ENCODE measurements at places on chromosomes 7 and 10.
A peak's percentile ranks its signal among the peaks of the same experiment; 100 is the strongest.

GRCh38 chr7:133313575-133313974 is 60.7 kb downstream of the EXOC4 start:
- no peak for DNase-seq

- peak; percentile 1 for DNase-seq
Observed at GRCh38 chr10:57338823-57339558, 928.7 kb downstream of the IPMK start.

DNA sequence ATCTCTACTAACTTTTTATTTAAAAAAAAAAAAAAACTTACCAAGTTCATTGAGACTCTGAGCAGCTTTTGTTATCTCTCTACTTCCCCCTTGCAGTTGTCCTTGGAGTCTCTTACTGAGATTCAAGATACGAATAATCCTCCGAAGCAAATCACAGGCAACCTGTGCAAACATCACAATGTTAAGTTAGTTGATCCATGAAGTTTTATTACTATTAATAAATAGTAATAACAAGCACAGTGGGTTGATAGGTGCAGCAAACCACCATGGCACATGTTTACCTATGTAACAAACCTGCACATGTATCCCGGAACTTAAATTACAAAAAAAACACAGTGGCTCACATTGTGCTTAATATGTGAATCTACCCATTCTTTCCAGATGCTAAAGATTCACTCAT is 36.5 kb downstream of the COG5 start:
- no peak for DNase-seq

- DNase-seq: peak; percentile 90
Observed at GRCh38 chr10:120508393-120508792, 51.4 kb downstream of the PLPP4 start.

DNA sequence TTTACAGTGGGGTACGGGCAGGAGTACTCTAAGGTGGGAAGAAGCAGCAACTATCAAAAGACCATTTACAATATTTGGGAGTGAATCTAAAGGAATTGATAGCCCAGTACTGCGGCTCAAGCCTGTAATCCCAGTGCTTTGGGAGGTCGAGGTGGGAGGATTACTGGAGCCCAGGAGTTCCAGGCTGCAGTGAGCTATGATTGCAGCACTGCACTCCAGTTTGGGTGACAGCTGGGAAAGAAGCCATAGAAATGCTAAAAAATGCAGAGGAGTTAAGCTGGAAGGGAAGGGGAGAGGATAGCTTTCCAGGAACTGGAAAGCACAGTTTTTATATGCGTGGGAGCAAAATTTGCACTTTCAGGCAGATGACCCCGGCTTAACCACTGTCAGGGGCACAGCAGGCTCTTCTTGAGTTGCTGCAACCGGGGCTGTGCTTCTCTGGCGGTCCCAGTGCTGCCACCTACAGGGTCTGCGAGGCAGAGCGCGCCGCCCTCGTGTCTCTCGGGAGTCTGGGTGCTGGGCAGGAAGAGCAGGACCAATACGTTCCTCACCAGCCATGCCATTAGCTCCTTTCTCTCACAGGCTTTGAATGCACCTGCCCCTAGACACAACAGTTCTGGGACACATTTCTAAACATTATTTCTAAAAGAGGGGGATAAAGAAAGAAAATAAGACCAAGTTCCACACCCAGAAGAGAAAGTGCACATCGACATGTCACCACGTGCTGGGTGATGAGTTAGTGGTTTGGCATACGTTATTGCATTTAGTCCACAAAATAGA is 10.1 kb upstream of the BMPER start:
- no peak for DNase-seq

DNA sequence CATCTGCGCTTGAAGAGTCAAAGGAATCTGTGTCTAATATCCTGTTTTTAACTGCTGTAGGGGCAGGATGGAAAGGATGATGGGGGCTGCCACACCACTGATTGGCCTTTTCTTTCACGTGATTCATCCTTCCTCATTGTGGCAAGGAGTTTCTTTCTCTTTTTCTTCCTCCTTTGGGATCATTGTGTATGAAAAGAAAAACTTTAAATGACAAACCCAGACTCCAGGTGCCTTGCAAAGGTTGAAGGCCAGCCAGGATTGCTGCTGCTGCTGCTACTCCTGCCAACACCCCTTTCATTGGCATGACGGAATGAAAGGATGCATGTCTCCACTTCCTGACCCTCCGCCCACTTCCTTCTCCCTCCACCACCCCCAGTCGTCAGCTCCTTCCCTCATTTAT is 6.5 kb upstream of the OIT3 start:
- DNase-seq: no peak

GRCh38 chr7:134771889-134772288 is 7.5 kb upstream of the CALD1 start:
- no peak for DNase-seq

DNA sequence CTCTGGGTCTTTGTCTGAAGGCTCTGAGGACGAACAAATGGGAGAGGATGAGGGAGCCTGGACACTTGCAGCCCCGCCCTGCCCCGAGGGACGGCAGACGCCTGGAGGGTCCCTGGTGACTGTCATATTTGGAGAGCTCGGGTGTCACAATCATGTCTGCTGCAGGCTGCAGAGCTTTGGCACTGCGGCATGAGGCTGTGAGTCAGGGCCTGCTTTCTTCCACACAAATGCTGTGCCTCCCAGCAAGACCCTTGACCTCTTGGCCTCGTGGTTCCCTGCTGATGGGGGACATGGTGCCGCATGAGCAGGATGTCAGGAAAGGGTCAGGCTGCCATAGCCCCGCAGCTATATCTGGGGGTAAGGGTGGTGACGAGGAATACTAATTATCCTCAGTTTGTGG is 64.9 kb upstream of the PPIF start:
- no peak for DNase-seq

- DNase-seq: no peak
Observed at GRCh38 chr10:112278871-112279270, 4.3 kb upstream of the TECTB start.

DNA sequence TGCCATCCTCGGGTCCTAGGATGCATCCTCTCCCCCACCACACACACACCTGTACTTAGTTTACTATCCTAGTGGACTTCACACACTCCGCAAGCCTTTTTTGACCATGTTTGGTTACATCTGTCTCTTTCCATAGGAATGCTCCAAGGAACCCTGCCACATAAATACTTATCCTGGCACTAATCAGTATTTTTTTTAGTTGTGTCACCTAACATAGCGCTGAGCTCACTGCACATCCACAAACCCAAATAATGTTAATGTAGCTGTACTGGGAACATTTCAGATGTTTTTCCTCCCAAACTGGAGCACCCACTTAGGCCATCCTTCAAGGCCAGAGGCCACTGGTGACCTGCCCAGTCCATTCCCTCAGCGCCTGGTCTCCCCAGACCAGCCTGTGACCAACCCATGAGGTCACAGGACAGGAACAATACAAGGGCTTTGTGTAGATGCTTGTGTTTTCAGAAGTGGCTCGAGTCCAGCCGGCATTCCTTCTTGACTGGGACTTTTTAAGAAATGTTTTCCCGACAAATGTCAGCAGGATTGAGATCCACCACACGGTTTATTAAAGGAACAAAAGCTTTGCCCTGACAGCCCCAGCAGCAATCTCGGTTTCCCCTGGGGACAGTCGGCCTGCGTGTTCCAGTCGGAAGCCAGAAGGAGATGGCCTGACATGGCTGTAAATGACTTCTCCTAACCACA is 181.4 kb downstream of the JCAD start:
- no peak for DNase-seq

GRCh38 chr10:49184642-49185111 is 3.5 kb downstream of the TMEM273 start:
- no peak for DNase-seq

- DNase-seq: no peak
Observed at GRCh38 chr7:30658479-30659074, 23.7 kb downstream of the CRHR2 start.

- no peak for DNase-seq
Observed at GRCh38 chr7:129273936-129274335, 49.1 kb downstream of the AHCYL2 start.

DNA sequence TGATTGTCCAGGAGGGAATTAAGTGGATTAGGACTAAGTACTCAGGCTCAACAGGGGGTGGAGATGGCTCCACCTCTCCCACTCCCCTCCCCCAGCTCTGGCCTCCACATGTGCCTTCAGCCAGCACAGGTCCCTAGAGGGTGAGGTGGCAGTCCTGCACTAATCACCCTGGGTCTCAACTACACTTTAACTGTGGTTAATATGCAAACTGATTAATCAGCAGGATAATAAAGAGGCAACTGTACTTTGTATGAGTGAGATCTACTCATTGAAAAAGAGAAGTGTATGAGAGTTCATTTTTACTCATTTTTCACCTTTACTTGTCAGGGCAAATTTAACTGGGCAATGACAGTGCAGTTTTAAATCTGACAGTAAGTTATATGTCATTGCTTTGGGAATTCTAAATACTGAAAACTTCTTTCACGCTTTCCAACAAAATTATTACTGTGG is 223.8 kb upstream of the CCDC6 start:
- DNase-seq: no peak

DNA sequence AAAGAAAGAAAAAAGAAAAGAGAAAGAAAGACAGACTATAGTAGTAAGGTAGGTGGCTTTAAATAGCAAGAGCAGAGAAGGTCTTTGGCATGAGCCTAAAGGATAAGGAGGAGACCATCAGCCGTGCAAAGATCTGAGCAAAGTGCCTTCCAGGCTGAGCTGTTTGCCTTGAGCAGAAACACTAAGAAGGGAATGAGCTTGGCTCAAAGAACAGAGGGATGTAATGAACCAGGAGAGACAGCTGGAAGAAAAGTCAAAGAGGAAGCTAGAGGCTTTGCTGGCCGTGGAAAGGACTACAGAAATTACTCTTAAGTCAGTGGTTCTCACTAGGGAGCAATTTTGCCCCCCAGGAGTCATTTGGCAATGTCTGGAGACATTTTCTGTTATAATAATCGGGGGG is 228.6 kb downstream of the FGFR2 start:
- no peak for DNase-seq

DNA sequence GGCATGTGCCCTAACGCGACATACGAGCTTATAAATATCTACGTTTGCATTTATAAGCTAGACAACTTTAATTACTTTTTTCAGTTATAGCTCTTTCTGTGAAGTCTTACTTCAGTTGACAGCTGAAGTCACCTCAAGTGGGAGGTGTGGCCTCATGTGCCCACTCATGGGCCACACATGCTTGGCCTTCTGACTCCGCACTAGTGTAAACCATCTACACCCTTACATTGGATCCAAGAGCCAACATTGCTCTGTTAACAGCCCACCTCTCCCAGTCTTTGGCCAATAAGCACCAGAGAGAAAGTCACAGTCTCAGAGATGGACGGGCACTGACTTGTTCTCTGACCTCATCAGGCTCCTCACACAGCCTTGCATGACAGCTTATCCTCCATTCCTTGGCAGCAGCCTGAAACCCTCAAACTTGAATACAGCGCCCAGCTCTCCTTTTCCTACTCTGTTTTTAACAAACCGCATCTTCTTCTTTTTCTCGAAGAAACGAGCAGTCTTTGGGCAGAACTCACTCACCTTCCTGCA is 70.9 kb upstream of the AMPH start:
- DNase-seq: no peak

DNA sequence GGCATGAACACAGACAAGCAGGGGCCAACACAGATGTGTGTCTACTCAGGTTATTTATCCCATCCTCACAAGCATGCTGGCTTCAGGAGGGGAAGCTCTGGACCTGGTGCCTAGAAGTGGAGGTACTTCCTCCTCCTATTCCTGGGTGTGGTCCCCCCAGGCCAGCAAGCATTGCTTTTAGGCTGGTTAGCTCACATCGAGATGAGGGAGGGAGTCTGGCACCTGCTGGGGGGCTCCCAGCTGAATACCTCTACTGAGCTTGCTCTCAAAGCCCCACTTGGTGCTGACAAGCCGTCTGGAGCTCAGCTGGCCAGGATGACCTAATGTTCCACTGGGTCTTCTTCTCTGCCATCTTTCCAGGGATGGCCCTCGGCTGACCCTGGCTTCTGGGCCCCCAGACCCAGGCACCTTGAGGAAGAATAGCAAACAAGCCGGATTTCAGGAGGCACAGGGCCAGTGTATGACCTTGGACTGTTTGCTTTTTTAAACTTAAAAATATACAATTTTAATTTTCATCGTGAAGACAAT is 26.8 kb downstream of the FAM241B start:
- no peak for DNase-seq

GRCh38 chr10:34740321-34740720 is 74.8 kb downstream of the PARD3 start:
- no peak for DNase-seq

DNA sequence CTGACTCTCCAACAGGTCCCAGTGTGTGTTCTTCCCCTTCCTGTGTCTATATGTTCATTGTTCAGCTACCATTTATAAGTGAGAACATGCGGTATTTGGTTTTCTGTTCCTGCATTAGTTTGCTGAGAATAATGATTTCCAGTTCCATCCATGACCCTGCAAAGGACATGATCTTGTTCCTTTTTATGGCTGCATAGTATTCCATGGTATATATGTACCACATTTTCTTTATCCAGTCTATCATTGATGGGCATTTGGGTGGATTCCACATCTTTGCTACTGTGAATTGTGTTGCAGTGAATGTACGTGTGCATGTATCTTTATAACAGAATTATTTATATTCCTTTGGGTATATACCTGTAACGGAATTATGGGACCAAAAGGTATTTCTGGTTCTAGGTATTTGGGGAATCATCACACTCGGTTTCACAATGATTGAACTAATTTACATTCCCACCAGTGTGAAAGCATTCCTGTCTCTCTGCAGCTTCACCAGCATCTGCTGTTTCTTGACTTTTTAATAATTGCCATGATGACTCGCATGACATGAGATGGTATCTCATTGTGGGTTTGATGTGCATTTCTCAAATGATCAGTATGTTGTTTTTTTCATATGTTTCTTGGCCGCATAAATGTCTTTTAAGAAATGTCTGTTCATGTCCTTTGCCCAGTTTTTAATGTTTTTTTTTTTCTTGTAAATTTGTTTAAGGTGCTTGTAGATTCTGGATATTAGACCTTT is 60.2 kb downstream of the LSMEM1 start:
- no peak for DNase-seq

DNA sequence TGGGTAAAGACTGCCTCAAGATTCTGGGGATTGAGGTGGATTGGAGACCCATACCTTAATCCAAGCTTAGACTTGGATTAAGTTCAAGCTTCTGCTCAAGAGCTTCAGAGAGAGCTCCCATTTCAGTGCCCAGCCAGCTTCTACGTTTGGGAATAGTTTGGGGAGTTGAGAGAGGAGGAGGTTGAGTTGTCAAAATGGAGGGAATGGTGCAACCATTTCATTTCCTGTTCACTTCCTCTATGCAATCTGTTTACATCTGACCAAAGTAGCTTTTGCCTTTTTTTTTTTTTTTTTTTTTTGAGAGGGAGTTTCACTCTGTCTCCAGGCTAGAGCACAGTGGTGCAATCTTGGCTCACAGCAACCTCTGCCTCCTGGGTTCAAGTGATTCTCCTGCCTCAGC is 65.8 kb downstream of the ENTPD1 start:
- DNase-seq: no peak

DNA sequence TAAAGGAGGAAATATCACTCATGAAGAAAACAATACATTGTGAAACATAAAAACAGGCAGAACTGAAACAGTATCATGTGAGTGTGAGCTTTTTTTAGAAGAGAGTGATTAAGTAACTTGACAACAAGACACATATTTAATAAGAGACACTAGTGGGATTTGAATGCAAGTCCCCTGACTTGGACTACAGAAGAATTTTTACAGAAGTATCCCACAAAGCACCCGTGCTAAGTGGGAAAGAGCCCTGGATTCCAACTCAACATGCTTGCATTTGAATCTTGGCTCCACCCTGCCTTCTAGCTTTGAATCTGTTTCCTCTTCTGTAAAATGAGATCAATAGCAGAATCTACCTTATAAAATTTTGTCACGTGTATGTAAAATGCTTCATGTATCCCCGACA is 166.2 kb downstream of the ZNF365 start:
- no peak for DNase-seq
